DMS53 (cell line): ENCODE measurements at places on chromosomes 3 and 15.

DNA sequence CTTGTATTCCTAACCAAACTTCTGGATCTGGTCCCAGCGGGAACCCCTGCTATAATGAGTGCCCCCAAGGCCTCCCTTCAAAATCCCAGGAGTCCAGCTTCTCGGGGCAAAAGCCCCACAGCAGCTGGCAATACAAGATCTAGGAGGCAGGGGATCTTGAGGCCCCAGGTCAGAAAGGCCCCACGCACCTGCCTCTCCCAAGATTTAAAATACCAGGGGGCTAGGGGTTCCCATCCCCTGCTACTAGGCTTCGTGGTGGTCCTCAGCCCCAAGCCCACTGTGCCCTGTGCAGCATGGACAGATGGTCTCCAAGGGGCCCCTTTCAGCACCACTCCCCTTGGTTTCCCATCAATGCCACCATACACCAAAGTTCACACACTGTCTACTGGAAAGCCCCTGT lies 15.8 kb upstream of the CYP11A1 start:
- no peak for DNase-seq

DNA sequence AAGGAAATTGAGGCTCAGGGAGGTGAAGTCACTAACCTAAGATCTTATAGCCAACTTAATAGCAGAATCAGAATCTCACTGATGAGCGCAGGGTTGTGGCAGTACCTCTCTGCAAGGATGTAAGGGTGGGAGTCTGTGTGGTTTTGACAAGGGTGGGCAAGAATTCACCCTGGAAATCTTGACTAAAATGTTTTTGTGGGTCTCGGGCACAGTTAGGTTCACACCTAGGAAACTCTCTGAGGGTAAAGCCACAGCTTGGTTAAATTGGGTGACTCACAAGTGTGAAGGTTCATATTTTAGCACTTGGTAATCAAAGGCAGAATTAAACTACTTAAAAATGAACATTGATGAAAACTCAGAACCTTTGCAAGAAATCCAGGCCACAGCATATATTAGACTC lies 178.2 kb upstream of the EOMES start:
- no peak for DNase-seq

DNA sequence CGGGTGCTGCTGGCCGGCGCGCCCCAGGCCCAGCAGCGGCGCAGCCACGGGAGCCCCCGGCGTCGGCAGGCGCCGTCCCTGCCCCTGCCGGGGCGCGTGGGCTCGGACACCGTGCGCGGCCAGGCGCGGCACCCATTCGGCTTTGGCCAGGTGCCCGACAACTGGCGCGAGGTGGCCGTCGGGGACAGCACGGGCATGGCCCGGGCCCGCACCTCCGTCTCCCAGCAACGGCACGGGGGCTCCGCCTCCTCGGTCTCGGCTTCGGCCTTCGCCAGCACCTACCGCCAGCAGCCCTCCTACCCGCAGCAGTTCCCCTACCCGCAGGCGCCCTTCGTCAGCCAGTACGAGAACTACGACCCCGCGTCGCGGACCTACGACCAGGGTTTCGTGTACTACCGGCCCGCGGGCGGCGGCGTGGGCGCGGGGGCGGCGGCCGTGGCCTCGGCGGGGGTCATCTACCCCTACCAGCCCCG lies 777 bp downstream of the LOXL1 start:
- DNase-seq, result peak; percentile 82

DNA sequence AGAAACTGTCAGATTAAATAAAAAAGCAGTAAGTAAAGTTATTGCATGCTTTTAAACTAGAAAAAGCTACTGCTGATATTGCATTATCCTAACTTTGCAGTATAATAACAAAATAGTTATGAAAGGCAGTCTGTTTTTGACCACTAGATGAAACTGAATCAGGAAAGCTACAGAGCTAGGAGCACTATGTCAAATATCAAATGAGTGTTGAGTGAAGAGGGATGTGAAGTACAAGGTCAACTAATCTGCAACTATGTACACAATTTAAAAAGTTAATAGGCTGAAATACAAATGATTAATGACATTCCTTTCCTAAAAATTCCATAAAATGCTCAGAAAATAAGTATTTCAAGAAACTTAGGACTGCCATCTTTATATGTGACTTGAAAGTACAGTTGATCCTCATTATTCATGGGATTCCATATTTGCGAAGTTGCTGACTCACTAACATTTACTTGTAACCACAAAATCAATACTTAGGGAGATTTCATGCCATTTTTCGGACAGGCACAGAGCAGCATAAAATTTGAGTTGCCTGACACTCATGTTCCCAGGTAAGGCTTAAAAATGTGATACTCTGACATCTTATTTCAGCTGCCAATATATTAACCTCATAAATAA lies 34.5 kb downstream of the SLC4A7 start:
- DNase-seq, result peak; percentile 5

DNA sequence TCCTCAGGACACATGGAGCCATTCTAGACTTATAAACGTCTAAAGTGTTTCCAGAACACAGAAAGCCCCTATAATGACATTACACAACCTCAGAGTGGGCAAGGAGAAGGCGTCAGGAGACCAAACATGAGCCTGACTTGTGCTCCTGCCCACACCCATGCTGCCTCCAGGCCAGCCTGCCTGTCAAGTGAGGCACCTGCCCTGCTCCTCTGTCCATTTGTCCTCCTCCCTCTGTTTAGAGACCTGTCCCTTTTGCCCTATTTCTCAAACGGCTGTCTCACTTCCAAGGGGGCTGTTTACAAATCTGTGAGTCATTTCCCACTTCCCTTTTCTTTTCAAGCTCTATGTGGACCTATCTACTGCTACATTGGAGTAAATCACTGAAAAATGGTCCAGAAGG lies 21.0 kb downstream of the ZDHHC3 start:
- DNase-seq, result peak; percentile 54

GRCh38 chr3:119778811-119779210 lies 3.1 kb upstream of the NR1I2 start:
- no peak for DNase-seq
